ENCODE measurements at places on chromosomes 11 and 22.

DNA sequence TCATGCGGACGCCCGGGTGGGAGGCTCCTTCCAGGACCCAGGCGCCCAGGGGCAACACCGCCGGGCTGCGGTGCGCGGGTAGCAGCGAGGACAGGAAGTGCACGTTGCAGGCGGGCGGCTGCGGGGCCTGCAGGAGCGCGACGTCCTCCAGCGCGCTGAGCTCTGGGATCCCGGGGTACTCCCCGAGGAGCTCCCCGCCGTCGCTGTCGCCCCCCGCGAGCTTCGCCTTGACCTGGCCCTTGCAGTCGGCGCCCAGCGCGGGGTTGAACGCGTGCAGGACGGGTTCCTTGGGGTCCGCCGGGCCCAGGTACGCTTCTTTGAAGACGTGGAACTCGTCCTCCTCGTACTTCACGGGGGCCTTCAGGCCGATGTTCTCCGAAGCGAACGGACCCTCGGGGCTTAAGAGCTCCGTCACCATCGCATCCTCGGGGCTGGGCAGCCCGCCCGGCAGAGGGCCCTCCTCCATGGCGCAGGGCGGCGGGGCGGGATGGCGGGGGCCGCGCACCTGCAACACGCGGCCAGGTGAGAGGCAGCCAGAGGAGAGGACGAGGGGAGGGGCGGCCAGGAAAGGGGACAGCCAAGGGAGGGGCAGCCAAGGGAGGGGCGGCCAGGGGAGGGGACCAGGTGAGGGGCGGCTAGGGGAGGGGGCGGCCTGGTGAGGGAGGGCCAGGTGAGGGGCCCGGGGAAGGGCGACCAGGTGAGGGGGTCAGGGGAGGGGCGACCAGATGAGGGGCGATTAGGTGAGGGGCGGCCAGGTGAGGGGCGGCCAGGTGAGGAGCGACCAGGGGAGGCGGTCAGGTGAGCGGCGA lies 921 bp downstream of the TESMIN start:
- no peak for DNase-seq

DNA sequence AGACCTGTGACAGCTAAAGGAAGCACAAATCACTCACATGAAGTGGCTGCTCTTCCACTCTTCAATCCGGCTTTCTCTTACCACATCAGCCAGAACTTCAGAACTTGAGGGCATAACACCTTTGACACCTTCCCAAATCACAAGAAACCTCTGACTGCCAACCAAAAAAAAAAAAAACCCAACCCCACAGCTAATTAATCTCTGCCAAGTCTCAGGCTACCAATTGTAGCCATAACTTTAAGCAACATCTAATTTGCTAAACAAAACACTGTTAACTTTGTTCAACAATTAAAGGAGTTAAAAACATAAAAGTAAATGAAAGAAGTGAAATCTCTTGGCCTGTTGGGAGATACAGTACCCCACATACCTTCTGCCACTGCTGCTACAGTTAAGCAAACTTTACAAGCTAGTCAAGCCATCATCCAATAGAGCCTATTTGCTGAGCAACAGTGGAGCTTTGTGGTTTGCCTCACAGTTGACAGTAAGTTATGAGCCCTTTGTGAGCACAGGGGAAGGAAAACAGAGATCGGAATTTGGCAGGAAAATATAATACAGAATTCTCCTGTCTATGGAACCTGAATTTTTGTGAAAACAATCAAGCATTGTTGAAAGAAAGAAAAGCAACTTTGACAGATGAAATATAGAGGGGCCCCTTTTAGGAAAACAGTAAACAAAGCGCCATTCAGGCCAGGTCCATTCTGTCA lies at the start of gene SOX6:
Gene SOX6 (minus strand): TSS at position 490 of the 704 bp plus-strand sequence. CDS start 15,298 bp downstream, outside the sequence.
- no peak for DNase-seq

GRCh38 chr11:113473983-113474361 lies 1.2 kb downstream of the DRD2 start:
- DNase-seq: no peak

DNA sequence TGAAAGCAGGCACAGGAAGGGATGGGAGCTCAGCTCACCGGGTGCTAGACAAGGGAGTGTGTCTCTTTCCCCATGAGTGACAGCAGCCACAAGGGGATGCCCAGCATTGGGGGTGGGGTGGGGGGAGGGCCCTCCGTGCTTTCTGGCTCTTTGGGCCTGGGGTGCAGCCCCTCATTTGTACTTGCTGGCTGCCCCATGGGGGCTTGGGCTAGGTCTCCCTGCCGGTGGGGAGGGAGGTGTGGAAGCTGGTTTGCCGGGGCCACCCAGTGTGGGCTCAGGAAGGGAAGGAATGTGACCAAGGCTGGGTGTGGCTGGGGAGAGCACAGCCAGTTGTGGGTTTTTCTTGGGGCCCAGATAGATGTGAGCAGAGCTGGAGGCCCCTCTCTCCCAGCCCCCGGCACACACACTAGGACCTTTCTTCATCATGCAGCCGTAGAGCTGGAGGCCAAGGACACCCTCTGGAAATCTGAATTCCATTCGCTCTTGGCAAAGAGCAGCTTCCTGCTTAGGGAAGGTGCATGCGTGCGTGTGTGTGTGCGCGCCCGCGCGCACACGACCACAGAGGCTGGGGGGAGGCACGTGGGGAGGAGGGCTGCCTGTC lies 25.8 kb downstream of the KCNQ1OT1 start:
- DNase-seq: no peak

- DNase-seq: no peak
Measured at GRCh38 chr22:19745155-19746101, 15.2 kb upstream of the TBX1 start.

- no peak for DNase-seq
Measured at GRCh38 chr11:27008811-27009535, 15.1 kb downstream of the FIBIN start.

DNA sequence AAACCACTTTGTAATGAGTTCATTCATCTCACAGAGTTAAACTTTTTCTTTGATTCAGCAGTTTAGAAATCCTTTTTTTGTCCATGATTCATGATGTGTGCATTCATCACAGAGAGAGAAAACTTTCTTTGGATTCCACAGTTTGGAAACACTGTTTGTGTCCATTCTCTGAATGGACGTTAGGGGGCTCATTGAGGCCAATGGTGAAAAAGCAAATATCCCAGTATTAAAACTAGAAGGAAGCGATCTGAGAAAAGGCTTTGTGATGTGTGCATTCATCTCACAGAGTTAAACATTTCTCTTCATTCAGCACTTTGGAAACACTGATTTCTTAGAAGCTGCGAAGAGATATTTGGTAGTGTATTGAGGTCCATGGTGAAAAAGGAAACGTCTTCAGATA lies 155.6 kb upstream of the TRIM48 start:
- no peak for DNase-seq

DNA sequence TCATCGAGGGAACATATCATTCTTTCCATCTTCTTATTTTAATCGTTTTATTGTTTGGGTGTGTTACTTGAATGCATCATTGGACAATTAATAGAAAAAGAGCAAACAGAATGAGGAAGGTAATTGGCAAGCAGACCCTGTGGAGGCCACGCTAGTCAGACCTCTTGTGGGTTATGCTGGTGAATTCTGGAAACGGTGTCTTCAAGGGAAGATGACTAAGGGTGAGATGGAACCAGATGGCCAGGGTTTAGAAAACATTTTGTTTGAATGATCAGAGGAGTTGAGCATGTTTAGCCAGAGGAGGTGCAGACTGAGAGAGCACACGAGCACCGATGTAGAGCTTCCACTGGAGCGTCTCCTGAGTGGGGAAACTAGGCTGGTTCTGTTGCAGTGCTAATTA lies 8.5 kb downstream of the ST14 start:
- no peak for DNase-seq

GRCh38 chr11:69651834-69652620 lies 11.1 kb downstream of the CCND1 start:
- DNase-seq: no peak

GRCh38 chr11:128776424-128777284 lies 82.8 kb downstream of the FLI1 start:
- DNase-seq: no peak

- DNase-seq: no peak
Measured at GRCh38 chr11:1918436-1919315, 827 bp upstream of the TNNT3 start.

GRCh38 chr11:74011360-74012073 lies 2.6 kb upstream of the UCP3 start:
- DNase-seq: no peak

DNA sequence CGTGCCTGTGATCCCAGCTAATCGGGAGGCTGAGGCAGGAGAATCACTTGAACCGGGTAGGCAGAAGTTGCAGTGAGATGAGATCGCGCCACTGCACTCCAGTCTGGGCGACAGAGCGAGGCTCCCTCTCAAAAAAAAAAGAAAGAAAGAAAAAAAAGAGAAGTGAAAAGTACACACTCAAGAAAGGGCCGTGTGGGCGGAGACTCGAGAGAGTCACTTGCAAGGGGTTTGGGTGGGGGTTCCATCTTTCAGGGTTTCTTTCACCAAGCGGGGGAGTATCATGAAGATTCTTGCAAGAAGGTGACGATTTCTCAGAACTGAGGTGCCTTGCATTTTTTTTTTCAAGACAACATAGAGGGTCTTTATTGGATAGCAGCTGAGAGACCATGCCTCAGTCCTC lies 4.0 kb upstream of the IFITM5 start:
- no peak for DNase-seq

DNA sequence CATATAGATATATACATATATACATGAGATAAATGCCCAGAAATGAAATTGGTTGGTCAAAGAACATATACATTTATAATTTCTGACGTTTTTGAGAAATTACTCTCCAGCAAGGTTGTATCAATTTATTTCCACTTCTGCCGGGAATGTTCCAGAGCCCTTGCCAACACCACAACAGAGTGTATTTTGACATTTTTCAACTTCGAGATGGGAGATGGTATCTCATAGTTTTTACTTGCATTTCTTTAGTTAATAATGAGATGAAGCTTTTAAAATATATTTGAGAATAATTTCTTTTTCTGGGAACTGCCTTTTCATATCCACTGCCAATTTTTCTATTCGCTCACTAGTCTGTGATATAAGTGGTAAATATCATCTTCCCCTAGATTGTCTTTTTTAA lies 19.3 kb upstream of the CLMP start:
- no peak for DNase-seq

- DNase-seq: no peak
Measured at GRCh38 chr11:71442123-71442522, 6.1 kb downstream of the DHCR7 start.

GRCh38 chr22:36549033-36549432 lies 20.1 kb upstream of the EIF3D start:
- DNase-seq: no peak

DNA sequence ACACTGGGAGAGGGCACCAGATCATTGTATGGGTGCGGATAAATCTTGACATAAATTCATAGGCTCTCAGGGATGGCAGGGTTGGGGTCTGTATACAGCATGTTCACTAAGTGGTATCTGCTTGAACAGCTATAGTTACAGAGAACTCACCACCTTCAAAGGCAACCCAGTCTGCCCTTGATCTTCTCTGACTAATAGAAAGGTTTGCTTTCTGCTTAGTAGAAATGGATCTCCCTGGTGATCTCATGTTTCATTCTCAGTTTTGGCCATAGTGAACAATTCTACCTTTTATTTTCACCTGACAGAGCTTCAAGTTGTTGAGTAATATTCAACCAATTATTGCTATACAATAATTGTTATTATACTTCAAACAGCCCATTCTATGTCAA lies 32.4 kb downstream of the CNTF start:
- DNase-seq: no peak

- DNase-seq: no peak
Measured at GRCh38 chr22:50314455-50315288, 7.2 kb upstream of the PLXNB2 start.

DNA sequence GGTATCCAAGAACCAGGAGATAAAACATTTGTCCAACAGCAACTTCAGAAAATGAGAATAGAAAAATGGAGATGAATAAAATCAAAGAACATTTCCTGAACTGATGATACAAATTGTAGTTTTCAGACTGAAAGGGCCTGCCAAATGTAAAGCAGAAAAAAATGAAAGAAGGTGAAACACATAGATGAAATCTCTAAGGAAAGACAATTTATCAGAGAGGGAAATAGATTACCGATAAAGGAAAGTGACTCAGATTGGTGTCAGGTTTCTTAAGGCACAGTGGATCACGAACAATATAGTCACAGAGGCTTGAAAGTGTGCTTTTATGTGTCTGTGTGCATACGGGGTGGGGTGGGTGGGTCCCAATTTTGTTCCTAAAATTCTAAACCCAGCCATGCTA lies 4.1 kb upstream of the STT3A start:
- no peak for DNase-seq

DNA sequence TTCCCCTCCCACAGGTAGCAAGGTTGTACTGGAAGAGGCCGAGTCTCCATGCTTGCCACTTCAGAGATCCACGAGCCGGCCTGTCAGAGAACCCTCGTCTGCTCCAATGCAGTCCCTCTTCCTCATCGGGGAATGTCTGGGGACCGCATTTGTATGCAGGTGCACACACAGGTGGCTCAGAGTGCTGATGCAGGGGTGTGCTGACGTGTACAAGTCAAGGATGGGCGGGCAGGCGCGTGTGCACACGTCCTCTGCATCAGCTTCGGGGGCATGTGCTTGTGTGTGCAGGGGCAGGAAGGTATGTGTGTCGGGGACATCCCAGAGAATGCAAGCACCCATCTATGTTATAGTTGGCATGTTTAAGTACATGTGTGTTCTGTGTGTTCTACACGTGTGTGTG lies 49.4 kb downstream of the ELFN2 start:
- DNase-seq: no peak

DNA sequence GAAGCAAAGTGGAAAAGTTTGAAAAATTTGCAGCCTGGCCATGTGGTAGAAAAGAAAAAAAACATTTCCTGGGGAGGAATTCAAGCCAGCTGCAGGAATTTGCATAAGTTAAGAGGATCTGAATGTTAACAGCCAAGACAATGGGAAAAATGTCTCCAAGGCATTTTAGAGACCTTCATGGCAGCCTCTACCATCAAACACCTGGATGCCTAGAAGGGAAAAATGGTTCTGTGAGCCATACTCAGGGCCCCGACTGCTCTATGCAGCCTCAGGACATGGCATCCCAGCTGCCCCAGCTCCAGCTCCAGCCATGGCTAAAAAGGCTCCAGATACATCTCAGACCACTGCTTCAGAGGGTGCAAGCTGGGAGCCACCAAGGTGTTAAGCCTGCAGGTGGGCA lies 149.1 kb upstream of the SOX6 start:
- DNase-seq: no peak

DNA sequence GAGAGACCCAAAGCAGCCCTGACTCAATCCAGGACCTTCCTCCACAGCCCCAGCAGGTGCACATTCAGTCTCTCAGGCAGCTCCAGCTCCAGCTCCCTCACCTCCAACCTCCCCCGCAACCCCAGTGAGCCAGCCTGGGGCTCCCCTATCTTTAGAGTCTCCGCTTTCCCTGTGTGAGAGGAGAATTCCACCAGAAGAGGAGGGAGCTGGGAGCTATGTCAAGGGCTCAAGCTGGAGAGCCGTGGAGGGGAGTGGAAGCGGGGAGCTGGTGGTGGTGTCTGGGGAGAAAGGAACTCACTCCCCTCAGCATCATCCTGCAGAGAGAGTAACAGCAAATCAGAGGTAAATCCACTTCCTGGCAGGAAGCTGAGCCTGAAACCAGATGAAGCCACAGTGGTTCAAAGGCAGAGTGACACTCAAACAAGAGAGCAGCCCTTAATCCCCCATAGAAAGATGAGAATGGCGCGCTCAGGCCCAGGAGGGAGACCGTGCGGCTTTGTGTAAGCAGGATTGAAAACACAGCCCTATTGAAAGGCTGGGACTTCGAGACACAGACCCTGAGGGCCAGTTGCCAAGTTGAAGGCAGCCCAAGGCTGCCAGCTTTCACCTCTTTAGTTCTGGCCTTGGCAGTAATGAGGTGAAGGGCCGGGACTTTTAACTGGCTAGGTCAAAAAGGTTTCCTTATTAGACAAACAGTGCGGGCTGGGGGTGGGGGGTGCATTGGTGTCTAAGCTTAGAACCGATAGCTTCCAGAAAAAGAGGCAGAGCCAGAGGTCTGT lies 21.4 kb upstream of the CDON start:
- DNase-seq: no peak

GRCh38 chr11:121108413-121108812 lies 7.4 kb downstream of the TECTA start:
- no peak for DNase-seq
